Kidney glomerular epithelial cell (primary cell): ENCODE measurements at places on chromosomes 3 and 15.

DNA sequence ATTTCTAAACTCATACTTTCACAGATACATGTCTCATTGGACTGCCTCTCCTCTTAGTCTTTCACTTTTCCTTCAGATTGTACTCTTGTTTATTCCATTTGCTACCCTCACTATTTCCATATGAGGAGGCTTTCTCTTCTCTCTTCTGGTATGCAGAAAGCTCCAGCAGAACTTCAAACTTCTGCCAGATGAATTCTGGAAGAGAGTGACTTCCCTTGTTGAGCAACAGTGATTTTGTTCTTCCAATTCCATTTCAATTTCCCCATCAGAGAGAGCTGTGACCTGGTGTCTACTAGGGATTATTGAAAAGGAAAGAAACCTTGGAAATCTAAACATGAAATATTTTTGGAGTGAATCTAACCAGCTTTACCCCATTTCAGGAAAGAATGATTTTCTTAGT is 523.2 kb upstream of the ZNF717 start:
- DNase-seq: no peak

DNA sequence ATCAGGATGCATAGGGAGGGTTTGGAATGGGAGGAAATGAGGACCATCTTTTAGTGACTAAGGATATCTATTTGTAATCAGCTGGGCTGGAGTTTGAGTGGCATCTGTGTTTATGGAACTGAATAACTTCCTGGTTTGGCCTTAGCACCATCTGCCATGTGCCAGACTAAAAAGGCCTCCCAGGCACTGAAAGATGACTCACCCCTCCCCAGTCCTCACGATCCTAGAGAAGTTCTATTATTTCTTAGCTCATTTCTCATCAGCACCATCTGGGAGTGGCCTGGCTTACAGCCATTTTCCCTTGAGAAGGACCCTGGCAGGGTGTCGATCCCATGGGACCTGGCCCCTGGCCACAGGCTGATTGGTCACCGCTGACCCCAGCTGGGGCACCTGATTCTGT is 23.9 kb upstream of the CTXND1 start:
- DNase-seq: no peak

- no peak for DNase-seq
Measured at GRCh38 chr3:54358969-54359694, 236.8 kb downstream of the CACNA2D3 start.

DNA sequence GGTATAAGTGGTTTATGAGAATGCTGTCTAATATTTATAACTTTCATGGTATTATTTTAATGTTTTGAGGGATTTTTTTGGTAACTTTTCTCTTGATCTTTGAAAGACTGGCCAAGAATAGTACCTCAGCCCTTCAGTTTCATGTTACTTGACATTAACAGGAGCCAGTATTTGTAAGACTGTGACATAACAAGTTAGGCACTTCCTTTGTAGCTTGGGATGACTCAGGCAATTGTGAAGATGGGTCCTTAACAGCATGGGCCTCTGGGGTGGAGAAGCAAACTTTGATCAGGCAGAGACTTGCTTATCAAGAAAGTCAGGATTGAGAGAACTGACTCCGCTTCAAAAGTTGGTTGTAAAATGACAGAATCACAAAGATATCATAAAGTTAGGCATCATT is 9.5 kb downstream of the LRRC49 start:
- DNase-seq: peak; percentile 40

GRCh38 chr3:31369637-31370379 is 162.9 kb upstream of the STT3B start:
- peak; percentile 9 for DNase-seq

DNA sequence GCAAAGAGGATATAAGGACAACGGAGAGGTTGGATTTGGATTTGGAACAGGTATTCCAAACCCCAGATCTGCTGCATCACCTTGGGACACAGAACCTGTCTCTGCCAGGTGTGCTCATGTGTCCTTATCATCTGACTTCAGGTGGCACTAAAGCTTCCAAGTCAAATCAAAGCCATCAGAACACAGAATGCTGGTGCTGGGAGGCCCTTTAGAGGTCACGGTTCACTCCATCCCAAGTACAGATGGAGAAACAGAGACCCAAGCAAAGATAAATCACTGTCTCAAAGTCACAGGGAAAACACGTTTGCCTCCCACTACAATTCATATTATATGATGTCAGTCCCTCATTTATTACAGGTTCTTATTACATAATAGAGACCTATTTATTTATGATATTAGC is 72.8 kb downstream of the HES1 start:
- no peak for DNase-seq

GRCh38 chr15:65857718-65858402 is 11.4 kb upstream of the RAB11A start:
- DNase-seq: no peak

DNA sequence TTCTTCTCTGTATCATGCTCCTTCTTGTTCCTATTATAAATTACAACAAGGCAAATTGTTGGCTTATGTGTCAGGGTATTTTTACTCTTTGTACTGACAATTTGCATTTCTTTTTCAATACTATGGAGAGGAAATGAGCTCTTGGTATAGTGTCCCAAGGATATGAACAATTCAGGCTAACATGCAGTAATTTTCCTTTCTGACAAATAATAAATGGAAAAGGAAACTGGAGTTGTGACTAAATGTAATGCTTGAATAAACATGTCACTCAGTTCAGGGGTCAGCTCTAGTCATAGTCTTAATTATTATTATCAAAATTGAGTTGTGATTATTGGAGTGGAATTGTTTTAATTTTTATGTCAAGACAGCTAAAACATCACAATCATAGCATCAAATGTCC is 256.0 kb upstream of the ZPLD1 start:
- peak; percentile 62 for DNase-seq

DNA sequence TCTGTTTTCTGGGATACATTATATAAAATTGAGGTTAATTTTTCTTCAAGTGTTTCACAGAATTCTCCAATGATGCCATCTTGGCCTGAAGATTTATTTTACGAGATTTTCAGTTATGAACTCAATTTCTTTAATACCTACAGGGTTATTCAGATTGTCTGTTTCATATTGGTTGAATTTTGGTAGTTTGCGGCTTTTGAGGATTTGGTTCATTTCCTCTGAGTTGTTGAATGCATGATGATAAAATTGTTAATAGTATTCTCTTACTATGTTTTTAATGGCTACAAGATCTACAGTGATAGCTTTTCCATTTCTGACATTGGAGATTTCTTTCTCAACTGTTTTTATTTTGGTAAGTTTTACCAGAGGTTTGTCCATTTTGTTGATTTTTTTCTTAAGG is 63.9 kb upstream of the PTPRG start:
- DNase-seq: no peak

- no peak for DNase-seq
Measured at GRCh38 chr3:4504340-4505261, 11.5 kb downstream of the ITPR1 start.

DNA sequence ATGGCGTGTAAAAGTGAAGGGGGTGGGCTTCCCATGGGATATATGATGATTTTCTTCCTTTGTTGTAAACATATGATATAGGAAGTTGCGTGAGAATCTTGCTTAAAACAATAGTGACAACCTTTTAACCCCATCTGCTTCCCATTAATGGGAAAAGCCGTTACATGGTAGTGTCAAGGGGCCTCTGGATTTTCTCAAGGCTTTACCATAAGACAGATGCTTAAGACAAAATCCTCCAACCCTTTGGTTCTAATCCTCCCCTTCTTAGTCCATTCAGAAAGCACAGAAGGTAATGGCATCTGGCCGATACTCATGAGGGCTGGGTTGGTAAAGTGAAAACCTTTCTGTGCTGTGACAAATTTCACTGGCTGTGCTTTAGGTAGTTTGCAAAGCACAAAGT is 25.0 kb downstream of the DPH3 start:
- DNase-seq: no peak

GRCh38 chr15:96559631-96560030 is 229.1 kb downstream of the NR2F2 start:
- no peak for DNase-seq

DNA sequence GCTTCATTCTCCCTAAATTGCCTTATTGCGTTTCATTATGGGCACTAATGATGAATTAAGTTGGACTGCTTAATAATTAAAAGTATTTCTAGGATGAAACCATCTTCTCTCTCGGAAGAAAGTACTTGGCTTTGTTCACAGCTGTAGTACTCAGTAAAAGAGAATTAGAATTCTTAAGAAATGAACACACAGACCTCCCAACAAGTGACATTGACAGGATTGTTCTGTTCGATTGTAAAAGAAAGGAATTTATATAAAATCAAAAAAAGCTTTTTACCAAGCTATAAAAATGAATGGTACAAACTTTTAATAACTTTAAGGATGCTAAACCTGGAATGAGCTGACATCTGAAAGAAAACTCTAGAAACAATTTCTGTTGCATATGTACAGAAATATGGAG is 416.4 kb upstream of the THRB start:
- DNase-seq: no peak

DNA sequence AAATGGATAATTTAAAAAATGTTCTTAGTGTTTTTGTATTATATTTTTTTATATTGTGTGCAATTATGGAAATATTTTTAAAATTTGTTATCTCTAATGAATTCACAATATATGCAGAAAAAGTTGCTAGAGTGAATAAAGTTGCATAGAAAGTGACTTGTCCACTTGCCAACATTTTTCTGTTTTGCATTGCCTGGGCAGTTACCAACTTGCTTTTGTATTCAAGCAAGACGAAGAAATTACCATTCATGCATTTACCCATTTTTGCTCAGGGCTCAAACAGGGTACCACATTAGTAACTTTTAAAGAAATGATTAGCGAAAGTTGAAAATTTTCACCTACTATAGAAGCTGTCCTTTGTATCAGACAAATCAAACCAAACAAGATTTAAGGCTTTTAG is 152.9 kb upstream of the STRIT1 start:
- no peak for DNase-seq

DNA sequence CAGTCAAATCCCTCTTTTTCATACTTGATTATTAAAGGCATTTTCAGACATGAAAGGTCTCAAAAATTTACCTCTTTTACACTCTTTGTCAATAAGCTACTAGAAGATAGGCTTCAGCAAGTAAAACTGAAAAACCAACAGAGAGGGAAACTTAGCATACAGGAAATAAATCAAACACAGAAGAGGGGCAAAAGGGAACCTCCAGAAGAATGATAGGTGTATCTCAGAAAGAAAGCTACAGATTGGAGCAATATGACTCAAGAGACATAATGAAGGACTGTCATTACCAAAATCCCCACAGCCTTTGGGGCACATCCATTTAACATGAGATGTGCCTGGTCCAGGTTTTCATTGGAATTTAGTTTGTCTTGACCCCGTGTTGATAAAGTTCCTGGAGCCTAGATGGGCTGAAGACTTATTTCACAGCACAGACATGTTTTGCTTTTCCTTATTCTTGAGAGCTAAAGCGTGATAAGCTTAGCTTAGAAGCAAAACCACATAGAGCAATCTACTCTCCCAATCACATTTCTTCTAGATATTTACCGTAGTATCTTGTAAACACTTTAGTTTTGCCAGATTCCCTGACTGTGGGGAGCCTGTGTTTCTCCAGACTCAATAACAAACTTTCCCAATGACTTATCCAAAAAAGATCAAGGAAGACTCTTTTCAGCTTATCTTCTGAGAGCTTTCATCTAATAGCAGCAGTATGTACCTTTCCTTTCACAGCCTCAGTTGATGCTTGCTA is 11.7 kb downstream of the LRRFIP2 start:
- DNase-seq: no peak

- peak; percentile 77 for DNase-seq
Measured at GRCh38 chr3:149717391-149718056, 34.8 kb downstream of the COMMD2 start.

- DNase-seq: no peak
Measured at GRCh38 chr3:53705774-53706173, 140.4 kb downstream of the CHDH start.

DNA sequence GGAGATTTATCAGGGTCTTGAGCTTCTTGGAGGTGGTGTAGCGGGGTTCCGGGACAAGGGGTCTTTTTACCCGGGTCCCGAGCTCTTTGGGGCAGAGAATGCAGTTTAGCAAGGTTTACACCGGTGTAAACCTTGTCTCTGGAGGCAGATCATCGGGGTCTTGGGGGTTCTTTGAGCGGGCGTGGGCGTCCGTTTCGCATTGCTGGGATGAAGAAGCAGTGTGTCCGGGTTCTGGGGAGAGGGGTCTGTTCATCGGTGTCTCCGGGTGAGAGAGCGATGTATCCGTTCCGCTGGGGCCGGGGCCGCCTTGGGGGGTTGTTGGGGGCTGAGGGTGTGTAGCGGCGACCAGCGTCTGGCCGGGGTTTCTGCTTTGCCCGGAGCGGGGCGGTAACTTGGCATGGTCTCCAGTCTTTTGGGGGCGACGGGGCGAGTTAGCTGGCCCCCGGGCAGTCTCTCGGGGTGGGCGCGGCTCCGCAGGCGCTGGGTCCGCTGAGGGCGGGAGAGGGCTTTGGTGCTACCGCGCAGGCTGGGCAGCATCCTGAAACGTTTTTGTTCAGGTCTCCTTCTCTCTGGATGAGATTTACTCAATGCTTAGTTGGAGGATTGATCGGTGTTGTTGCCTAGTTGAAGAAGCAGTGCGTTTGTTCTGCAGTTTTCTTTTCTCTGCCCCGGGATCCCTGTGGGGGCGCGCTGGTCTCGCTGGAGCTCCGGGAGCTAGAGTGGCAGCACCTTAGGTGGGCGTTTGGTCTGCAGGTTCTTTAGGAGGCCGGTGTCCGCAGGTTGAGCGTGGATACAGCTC is 843 bp downstream of the GLCE start:
- DNase-seq: peak; percentile 18

- no peak for DNase-seq
Measured at GRCh38 chr3:190810957-190811356, 51.5 kb downstream of the GMNC start.

DNA sequence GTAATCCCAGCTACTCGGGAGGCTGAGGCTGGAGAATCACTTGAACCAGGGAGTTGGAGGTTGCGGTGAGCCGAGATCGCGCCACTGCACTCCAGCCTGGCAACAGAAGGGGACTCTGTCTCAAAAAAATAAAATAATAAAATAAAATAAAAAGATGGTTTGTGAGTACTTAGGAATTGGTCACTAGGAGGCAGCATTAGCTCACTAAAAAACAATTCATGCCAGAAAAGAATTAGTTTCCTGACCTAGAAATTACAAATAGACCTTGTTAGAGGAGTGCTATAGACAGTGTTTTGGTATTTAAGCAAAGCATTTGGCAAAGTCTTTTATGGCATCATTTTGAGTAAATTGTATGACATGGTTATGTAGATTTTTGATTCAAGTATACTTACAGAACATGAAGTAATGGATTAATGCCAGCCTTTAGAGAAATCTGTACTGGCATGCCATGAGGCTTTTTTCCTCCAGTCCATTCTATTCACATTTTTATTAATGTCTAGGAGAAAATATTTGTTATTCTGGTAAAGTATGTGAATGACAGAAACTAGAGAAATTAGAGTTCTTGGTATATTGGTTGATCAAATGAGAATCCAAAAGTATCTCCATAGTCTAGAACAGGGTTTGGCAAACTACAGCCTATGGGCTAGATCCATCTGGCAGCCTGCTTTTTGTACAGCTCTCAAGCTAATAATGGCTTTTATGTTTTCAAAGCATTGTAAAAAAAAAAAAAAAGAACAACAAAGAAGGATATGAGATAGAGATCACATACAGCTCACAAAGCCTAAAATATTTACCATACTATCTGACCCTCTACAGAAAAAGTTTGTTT is 81.6 kb downstream of the LRRC49 start:
- DNase-seq: peak; percentile 30

GRCh38 chr3:157444797-157445184 is 8.1 kb downstream of the PTX3 start:
- no peak for DNase-seq

GRCh38 chr15:79463043-79463780 is 31.1 kb downstream of the MINAR1 start:
- no peak for DNase-seq
